AG04450 (cell line): ENCODE measurements at places on chromosomes 11 and 22.

GRCh38 chr22:43924877-43925276, 1.3 kb downstream of the PNPLA3 start:
- DNase-seq, result no peak

DNA sequence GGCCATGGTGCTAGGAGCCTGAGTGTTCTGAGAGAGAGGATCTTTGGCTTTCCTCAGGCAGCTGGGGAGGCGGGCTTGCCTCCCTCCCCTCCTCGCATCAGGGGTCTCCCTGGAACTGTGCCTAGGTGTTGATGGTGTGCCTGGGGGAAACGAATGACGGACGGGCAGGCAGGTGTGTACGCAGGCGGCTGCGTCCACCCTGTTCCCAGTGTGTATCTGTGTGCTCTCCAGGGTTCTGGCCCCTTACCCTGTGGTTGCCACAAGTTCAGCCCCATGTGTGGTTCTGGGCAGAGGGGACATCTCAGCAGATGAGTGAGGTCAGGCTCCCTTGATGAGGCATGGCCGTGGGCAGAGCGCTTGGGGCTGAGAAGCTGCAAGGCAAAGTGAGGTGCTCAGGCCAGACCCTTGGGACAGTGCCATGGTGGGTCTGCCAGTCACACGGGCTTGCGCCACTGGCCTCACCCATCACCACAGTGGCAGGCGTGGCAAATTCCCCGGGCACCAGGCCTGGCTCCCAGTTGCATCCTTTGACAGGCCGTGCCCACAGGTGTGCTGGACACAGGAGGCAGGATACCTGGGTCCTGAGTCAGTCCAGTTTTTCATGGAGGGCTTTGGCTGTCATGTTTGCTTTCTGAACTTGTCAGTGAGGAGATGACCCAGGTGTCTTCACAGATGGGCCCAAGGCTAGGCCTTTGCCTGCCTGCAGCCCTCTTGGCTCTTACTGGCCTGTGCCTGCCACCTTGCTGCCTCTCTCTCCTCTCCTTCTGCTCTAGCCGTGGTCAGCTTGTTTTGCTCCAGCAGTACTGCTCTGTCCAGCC, 27.3 kb downstream of the GNAZ start:
- DNase-seq, result no peak

DNA sequence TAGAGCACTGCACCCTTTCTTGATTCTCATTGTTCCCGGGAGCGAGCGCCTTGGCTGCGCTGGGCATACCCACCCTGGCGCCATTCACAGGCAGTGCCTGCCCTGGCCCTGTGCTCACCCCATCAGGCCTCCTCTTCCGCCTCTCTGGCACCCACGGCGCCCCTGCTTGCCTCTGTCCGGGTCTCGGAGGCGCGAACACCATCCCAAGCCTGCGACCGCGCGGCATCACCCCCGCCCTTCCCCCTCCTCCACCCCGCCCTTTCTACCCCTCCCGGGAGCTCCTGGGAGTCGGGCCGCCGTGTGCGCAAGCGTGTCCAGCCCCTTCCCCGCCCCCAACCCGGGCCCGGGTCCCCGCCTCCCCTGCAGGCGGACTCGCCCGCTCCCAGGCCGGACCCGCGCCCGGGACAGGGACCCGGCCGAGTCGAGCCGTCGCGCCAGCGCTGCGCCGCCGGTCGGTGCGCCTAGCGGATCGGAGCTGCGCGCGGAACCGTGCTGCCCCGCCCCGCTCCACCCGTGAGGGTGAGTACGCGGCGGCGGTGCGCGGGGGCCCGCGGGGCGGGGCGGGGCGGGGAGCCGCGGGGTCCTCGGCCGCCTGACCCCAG, at the start of gene ST3GAL4:
Gene ST3GAL4 (plus strand): TSS at position 363 of the 602 bp plus-strand sequence. CDS start 50,470 bp downstream, outside the sequence.
- DNase-seq, result no peak

GRCh38 chr22:21052715-21053459, 7.1 kb downstream of the LRRC74B start:
- no peak for DNase-seq
